Nucleus accumbens (tissue), 56 donors: ENCODE measurements at places on chromosomes 1 and 21.

DNA sequence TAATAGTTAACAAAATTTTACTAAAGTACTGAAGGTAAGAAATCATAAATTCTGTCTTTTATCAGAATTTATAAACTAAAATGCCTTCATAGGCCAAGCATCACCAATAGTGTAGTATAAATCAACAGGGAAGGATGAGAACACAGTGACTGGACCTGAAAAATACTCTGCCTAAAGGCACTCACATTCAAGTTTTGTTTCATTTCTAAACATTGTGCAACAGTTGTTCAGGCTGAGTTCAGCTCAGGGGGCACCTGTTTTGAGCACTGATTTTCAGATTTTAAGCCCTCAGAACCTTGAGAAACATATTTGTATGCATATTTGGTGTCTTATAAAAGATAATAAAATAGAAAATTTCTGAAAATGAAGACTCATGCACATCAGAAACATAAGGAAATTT lies 12.4 kb downstream of the ACBD6 start:
- DNase-seq: no peak

- no peak for DNase-seq
Observed at GRCh38 chr21:21084179-21084578, 86.0 kb downstream of the NCAM2 start.

DNA sequence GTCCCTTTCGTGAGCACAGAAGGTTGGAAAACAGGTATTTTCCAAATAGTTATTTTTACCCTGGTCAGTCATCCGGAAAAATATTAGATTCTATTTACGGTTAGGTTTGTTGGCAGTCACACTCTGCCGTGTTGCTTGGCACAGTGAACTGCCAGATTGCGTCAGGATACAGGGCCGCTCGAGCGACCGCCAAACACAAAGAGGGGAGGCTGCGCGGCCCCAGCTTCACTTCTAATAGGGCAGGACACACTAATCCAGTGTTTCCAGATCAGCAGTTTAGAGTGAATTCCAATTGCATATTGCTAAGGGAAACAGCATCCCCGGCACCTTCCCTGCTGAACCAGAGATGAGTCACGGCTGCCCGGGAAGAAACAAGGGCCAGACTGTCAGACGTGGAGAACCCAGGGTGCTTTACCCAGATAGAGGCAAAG lies 22.9 kb downstream of the UMODL1 start:
- no peak for DNase-seq

- no peak for DNase-seq
Observed at GRCh38 chr21:41008974-41009373, 159.0 kb upstream of the BACE2 start.

DNA sequence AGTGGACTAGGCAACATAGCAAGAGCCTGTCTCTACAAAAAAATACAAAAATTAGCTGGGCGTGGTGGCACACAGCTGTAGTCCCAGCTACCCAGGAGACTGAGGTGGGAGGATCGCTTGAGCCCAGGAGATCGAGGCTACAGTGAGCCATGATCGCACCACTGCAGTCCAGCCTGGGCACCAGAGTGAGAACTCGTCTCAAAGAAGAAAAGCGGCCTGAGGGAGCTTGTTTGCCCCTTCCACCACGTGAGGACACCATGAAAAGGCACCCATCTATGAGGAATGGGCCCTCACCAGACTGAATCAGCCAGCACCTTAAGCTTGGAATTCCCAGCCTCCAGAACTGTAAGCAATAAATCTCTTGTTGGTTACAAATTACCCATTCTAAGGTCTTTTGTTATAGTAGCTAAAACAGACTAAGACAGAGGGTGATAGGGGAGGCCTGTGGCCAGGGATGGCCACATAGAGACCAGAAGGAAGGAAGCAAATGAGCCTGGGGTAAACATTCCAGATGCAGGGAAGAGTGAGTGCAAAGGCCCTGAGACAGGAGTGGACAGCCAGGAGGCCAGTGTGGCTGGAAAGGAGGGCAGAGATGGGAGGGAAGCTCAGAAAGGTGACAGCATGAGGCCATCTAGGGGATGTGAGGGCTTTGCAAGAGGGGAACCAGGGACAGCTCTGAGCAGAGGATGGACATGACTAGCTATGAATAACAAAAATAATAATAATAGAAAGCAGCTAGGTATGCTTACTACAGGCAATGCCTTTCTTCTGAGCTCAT lies 120.1 kb downstream of the MATN1 start:
- no peak for DNase-seq

GRCh38 chr1:99533909-99534637 lies 111.8 kb upstream of the PALMD start:
- no peak for DNase-seq

DNA sequence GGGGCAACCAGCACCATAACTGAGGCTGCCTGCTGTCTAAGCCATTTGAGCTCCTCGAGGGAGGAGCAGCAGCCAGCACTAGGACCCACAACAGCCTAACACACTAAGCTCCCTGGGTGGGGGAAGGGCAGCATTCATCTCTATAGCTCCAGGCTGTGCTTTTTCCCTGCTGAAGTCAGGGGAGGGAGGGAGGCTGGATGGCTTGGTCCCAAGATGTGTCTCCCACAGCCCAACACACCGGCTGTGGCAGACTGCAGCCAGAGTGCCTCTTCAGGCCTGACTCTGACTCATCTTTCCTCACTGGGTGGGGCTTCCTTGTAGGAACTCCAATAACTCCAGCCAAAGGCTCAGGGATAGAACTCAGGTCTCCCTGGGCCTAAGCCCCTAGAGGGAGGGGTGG lies 296.3 kb downstream of the PRDM2 start:
- no peak for DNase-seq

DNA sequence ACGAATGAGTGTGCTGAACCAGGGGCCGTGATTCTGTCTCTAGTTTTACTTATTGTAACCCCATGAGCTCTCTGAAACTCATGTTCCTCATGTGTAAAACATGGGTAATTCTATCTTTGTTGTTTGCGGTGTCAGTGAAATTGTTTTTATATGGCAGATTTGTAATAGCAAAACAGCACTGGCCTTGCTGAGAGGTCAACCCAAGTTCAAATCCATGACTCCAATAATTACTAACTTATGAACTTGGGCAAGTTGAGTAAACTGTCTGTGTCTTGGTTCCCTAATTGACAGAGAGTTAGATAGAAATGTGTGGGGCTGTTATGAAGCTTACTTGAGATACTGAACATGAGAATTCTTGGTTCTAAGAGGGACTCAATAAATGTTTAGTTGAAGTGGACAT lies 17.8 kb downstream of the C1orf116 start:
- DNase-seq: no peak

- no peak for DNase-seq
Observed at GRCh38 chr21:40556442-40556968, 290.5 kb downstream of the DSCAM start.

GRCh38 chr1:213333121-213333520 lies 282.1 kb downstream of the RPS6KC1 start:
- no peak for DNase-seq

GRCh38 chr1:23551849-23552248 lies 7.5 kb downstream of the ID3 start:
- DNase-seq: no peak

DNA sequence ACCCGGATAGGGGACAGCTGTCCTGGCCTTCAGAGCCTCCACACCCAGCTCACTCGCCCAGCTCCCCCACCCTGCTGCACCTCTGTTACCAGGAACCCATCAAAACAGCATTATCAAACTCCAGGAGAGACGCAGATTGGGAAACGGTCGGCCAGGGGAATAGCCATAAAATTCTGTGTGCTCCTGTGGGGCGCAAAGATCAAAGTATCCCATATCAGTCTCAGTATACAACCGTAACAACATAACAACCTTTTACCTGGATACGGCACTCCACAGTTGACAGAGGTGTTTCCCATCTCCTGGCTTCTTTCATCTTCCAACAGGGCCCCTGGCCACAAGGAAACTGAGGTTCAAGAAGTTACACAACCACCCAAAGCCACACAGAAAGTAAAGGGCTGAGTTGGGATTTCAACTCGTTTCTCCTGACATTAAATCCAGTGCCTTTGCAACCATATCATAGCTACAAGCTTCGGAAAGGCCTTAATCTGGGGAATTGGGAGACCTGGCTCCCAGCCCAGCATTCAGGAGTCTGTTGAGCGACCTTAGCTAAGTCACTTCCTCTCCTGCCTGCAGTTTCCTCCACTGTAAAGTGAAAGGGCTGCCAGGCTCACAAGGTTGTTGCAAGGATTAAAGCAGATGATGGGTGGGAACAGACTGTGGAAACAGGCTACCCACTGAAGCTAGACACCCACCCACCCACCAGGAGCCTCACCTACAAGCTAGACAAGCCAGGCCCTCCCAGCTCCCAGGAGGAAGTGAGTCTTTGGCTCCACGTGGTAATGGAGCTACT lies 8.1 kb upstream of the EPHB2 start:
- DNase-seq: no peak

GRCh38 chr1:32546611-32547010 lies 7.4 kb downstream of the ZBTB8A start:
- DNase-seq: no peak

DNA sequence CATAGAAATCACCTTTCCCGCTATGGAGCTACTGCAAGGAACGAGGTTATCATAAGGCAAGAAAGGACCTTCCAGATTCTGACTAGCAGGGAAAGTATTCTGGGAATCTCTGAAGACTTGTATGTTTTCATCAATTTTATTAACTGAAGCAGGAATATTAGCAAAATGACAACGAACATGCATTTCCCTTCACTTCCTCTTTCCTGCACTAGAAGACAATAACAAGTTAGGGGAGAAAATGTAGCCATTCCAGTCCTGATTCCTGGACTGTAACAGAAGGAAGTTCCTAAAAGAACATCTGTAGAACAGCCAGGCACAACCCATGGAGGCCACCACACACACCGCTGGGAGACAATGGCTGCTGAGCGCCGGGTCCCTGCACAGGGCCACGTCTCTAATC lies 106.8 kb downstream of the RAVER2 start:
- DNase-seq: no peak

DNA sequence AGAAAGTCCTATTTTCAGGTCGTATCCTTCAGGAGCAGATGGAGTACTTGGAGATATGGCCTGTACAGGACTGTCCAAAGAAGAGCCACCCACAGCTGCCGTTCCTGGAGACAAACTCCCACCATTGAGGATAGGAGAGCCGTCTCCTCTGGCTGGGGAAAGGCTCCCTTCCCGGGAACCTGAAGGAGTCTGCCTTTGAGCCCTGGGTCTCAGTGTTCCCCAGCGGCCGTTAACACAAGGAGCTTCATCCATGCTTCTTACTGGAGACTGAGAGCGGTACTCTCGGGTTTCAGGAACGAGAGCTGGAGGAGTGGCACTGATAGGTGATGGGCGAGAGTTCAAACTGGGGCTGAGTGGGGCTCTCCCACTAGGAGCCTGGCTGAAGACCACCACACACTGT lies 14.4 kb upstream of the CPLANE2 start:
- no peak for DNase-seq

DNA sequence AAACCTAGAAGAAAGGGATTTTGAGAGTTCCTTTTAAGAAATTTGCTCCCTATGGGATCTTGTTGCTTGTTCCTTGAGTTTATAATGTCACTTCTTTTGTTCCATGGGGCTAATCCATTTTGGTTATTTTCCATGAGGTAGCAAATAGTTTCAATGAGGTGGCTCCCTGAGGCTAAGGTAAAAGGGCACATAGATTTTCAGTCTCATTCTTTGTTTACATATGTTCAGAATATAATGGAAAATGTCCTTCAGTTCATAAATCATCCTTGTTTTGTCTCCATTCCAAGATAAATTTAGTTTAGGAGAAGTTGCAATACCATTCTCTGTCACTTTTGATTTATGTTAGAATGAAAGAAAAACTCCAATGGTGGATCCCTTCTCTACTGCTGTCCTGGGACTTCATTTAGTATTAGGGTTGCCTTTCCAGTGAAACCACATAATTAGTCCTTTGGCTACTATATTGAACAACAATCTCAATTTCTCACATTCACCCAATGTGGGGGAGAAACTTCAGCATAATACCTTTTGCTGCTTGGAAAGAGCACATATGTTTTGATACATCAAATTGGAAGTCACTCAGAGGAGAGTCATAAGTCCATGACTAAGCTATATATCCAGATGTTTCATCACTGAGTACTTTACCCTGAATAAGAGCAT lies 80.9 kb upstream of the ADAMTS5 start:
- no peak for DNase-seq

- no peak for DNase-seq
Observed at GRCh38 chr1:185694081-185694480, 40.1 kb upstream of the HMCN1 start.

- no peak for DNase-seq
Observed at GRCh38 chr1:119623678-119624077, 24.4 kb downstream of the ZNF697 start.

GRCh38 chr1:21700094-21700493 lies 30.9 kb upstream of the RAP1GAP start:
- no peak for DNase-seq

DNA sequence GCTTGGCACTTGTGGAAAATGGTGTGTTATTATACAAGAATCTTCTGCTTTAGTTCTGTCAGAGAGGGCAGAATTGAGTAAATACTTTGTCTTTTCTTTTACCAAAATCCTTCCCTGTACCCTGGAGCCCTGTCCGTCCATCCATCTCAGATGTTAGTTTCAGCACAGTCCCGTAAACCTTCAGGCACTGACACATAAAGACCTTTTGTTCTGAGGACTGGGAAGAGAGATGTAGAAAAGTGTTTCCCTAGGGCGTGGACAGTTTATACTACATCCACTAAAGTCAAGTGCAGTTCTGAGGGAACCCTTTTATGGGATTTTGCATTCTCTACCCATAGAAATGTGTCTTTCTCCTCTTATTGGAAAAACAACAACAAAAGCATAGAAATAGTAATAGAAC lies 162.4 kb downstream of the PDE4B start:
- DNase-seq: no peak

GRCh38 chr1:161956097-161956496 lies 67.6 kb downstream of the OLFML2B start:
- DNase-seq: no peak

DNA sequence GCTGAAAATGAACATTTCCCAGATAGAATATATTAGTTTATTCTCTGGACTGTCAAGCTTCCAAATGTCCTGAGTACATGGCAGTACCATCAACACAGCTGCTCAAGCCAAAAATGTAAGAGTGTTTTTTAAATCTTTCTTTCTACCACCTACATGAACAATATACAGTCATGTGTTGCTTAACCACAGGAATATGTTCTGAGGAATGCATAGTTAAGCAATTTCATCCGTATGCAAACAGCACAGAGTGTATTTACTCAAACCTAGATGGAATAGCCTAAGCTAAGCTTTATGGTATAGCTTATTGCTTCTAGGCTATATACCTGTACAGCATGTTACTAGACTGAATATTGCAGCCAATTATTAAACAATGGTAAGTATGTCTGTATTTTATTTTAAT lies 561.9 kb upstream of the ADGRL4 start:
- DNase-seq: no peak

GRCh38 chr21:34865400-34866241 lies 183.5 kb downstream of the RUNX1 start:
- peak; percentile 4 for DNase-seq

GRCh38 chr1:167043752-167044488 lies 46.3 kb downstream of the GPA33 start:
- no peak for DNase-seq

GRCh38 chr1:207954104-207954503 lies 43.2 kb upstream of the CD34 start:
- DNase-seq: no peak
